ENCODE measurements at places on chromosomes 3 and 15.

DNA sequence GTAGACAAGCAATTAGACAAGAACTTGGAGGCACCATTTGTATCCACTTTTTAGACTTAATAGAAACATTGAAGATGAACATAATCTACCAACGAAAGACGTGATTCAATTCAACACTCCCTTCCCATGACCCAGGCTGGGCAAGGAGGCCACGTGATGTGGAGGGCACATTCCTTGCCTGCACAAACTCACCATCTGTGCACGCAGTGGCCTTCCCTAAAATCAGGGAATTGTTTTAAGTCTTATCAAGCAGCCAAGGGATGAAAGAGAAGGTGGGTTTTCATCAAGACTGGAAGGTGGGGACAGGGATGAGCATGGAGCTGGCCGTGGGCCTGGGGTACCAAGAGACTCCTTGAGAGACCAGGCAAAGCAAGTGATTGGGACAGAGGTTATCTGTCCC is 13.5 kb downstream of the STARD5 start:
- DNase-seq, result no peak

DNA sequence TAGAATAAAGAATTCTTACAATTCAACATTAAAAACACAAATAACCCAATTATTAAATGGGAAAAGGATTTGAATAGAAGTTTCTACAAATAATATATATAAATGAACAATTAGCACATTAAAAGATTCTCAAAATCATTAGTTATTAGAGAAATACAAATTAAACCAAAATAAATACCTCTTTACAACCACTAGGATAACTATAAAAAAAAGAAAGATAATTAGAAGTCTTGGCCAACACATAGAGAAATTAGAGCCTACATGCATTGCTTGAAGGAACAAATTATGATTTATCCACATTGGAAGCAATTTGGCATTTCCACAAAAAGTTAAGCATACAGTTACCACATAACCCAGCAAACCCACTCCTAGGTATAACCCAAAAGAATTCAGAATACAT is 502.3 kb upstream of the UBE2E2 start:
- DNase-seq, result no peak

DNA sequence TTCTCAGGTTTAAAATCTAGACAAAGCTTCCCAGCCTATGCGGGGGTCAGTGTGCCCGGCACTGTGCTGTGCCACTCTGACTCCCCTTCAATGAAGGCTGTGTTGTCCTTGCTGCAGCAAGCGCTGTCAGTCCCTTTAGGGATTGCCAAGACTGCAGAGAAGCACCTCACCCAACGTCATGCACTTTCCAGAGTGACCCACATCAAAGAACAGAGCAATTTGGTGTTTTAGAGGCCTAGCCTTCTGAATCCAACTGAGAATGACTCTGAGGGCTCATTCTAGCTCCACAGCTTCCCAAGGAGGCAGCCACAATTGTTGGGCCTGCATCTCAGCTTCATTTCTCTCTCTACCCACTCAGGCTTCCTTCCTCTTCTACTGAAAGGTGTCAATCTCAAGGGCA is 26.4 kb downstream of the SLC9A9 start:
- no peak for DNase-seq

- peak; percentile 24 for DNase-seq
Measured at GRCh38 chr3:182710557-182711157, 82.6 kb upstream of the ATP11B start.

DNA sequence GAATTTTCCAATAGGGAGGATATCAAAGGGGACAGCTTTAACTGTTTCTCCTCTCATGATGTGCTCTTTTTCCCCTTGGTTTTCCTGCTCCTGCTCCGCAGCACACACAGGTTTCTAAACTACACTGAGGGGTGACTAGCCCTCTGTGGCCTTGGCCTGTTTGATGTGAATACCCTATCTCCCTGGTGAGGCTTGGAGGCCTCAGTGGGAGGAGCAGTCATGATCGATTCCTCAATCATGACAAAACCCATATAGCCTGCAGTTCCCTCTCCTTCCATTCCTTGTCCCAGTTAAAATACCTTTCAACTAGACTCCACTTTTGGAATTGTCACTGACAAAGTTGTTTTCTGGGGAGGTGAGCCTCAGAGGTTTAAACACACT is 24.0 kb upstream of the USP3 start:
- no peak for DNase-seq

GRCh38 chr15:62665449-62665848 is 377.1 kb upstream of the TPM1 start:
- no peak for DNase-seq

GRCh38 chr15:23734862-23735261 is 47.8 kb upstream of the NDN start:
- DNase-seq, result peak; percentile 69

DNA sequence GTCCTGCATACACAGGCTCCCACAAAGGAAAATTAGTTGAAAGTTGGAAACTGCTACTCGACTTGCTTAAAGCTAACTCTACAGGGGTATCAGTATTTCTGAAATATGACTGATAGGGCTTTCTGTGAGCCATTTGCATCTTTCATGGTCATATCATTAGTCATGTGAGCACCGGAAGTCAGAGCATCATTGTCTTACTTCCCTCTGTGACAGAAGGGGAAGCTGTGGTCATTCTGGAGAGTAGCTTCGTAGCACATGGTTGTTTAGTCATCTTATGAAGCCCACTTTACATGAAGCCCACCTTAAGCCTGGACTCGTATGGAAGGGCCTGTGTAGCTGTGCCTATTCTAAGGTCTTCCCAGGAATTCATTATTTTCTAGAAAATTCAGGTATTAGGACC is 69.0 kb downstream of the COL6A5 start:
- no peak for DNase-seq

DNA sequence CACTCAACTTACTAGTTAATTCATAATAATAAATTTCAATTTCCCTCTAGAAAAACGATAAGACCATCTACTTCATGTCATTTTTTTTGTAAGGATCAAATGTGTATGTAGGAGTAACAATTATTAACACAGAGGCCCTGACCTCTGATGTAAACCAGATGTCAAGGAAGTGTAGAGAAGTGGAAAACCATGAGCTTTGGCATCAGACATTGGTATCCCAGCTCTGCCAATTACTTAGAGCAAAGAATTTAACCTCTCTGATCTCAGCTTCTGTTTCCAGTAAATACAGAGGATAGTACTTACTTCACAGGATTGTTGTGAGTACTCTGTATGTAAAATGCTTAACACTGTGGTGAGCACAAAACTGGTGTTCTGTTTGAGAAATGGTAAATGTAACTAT is 17.5 kb downstream of the AQR start:
- DNase-seq, result no peak

GRCh38 chr3:46012246-46012645 is 15.0 kb downstream of the XCR1 start:
- DNase-seq, result no peak

GRCh38 chr15:58958811-58959210 is 25.3 kb upstream of the SLTM start:
- no peak for DNase-seq

DNA sequence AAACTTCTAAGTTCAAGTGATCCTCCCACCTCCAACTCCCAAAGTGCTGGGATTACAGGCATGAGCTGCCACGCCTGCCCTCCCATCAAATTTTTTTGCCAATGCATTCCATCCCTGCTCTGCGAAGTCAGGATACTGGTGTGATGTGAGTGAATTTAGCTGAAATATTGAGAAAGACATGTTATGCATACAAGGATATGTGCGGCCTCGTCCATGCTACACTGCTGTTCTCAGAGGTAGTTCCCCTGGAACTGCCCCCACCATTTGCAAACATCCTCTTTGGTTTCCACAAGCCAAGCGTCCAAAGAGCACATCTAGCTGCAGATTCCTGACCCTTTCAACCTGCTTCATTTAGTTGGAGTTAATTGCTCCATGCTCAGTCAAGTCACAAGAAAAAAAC is 36.5 kb upstream of the BCL2A1 start:
- no peak for DNase-seq

DNA sequence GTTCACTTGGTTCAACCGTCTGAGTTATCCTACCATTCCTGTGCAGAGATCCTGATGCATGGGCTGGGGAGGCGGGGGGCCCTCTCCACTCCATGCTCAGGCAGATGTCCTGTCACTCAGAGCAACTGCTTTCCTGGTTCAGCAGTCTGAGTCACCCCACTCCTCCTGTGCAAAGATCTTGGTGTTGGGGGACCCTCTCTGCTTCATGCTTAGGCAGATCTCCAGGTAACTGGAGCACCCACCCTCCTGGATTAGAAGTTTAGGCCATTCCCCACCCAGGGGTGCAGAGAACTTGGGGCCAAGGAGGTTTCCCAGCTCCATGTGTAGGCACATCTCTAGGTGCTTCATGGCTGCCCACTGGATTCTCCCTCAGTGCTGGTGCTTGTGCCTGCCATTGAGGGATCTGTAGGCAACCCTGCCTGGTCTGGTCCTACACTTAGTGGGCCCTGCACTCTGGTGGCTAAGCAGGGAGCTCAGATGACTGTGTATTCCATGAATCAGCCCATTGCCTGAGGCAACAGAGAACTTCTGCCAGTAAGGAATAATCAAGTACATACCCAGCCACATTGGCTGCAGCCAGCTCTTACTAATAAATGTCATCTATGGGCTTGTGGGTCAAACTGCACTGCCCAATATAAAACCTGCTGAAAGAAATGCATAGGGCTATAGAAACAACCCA is 465.4 kb upstream of the THBS1 start:
- no peak for DNase-seq

GRCh38 chr3:165753560-165753959 is 83.7 kb downstream of the BCHE start:
- DNase-seq, result peak; percentile 33

- DNase-seq, result no peak
Measured at GRCh38 chr15:101447168-101447533, 42.4 kb downstream of the PCSK6 start.

DNA sequence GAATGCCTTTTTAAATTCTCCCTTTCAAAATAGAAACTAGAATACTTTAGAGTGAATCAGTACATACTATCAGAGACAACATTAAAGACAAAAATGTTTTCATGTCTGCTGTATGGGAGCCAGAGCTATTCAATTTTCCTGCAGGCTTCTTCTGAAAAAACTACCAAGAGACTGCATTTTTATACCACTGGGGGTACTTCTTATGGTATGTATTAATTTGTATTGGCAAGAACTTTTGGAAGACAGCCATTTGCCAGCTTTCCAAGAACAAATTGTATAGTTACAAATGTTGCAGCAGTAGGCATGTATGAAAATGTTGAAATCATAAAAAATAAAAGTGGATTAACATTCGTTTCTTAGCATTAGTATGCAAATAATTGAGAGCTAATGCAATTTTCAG is 1010.0 kb upstream of the CADM2 start:
- no peak for DNase-seq

DNA sequence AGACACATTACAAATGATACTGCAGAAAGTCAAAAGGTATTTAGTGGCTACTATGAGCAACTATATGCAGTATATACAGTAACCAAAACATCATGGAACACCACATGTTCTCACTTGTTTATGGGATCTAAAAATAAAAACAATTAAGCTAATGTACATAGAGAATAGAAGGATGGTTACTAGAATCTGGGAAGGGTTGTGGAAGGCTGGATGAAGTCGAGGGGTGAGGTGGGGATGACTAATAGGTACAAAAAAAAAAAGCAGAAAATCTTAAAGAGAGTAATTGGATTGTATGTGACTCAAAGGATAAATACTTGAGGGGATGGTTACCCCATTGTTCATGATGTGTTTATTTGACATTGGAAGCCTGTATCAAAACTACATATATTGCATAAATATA is 848.8 kb upstream of the GBE1 start:
- DNase-seq, result no peak

- no peak for DNase-seq
Measured at GRCh38 chr15:26391567-26392194, 381.2 kb downstream of the GABRB3 start.

- DNase-seq, result no peak
Measured at GRCh38 chr3:10006762-10007090, 19.5 kb upstream of the FANCD2 start.

GRCh38 chr15:31405200-31405920 is 78.7 kb downstream of the KLF13 start:
- no peak for DNase-seq

GRCh38 chr3:134260987-134261386 is 10.3 kb upstream of the RYK start:
- DNase-seq, result no peak

DNA sequence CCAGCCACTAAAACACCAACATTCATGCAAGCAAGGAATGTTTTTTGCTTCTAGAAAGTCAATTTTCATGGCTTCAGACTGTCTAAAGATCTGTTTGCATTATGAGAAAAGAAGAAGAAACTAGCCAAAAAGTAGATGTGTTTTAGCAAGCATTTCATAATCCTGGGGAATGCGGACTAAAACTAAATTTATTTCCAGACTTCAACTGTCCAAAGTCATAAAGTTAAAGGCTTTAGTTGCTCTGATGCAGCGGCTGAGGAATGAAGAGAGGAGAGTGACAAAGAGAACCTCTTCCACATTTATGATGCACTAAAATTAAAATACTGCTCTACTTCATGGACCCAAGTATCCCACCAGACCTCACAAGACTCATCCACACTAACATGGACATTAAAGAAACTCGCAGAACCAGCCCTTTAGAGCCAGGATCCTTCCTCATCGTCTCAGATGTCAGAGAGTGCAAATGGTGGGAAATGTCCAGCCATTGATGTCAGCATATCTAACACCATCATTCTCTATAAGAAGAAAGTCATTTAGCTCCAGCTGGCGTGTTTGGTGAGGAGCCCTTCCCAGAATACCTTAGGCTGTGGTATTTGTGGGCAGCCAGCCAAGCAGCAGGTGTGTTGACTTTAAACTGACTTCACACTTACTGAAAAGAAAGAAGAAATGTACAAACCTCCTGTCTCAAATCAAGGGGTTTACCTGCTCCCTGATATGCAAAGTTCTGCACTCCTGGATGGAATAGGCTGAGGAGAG is 17.4 kb downstream of the FYCO1 start:
- no peak for DNase-seq

- no peak for DNase-seq
Measured at GRCh38 chr15:39585871-39586301, 5.0 kb downstream of the THBS1 start.

DNA sequence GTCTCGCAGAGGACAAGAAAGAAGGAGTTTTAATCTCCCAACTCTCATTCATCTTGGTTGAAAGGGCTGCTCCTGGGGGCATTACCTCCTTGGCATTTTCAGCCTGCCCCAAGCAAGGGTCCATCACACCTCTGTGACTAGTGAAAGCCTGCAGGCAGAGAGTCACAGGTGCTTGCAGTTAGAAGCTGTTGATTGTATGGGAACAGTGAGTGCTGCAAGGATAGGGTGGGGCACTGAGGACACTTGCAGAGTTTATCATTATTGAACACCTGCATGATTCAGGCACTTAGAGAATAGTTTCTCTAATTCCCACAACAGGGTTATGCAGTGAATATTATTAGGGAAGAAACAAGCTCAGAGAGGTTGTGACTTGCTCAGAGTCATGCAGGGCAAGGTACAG is 41.7 kb upstream of the IGF2BP2 start:
- DNase-seq, result no peak

All from Ammon's horn (tissue), 1 donor.